ENCODE measurements at places on chromosomes 6 and 20.

DNA sequence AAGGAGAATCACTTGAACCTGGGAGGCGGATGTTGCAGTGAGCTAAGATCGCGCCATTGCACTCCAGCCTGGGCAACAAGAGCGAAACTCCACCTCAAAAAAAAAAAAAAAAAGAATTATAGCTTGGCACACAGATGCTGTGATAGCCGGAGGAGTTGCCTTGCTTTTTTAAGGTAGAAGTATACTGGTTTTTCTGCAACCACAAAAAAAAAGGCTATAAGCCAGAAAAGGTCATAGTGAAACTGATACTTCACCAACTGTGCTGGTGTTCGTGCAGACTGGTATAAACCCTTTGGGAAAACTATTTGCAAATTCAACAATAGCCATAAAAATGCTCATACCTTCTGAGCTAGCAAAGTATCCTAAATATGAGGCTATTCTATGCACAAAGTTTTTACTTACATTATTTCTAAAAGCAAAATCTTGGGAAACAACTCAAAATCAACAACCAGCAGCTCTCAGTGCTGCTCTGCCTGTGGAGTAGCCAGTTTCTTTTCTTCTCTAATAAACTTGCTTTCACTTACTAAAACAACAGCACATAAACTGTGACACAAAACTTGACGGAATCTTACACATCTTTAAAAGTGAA, 44.0 kb downstream of the B4GALT5 start:
- no peak for DNase-seq

DNA sequence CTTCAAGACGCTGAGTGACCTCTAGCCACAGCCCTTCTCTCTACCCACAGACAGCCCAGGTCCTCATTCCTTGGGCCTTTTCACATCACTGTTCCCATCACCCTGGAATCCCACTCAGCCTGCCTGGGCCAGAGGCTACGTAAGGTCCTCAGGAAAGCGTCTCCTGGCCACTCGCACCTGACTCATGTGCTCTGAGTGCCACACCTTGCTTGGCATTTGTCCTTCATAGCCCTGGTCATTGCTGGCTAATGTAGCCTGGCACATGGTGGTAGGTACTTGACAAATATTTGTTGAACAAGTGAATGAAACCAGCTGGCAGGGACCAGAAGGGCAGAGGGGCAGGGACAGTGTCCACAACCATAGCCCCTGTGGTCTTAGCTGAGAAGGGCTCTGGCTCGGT, 50.6 kb upstream of the FANCE start:
- DNase-seq, result no peak

- peak; percentile 8 for DNase-seq
Observed at GRCh38 chr6:36033935-36034334, 6.3 kb downstream of the MAPK14 start.

DNA sequence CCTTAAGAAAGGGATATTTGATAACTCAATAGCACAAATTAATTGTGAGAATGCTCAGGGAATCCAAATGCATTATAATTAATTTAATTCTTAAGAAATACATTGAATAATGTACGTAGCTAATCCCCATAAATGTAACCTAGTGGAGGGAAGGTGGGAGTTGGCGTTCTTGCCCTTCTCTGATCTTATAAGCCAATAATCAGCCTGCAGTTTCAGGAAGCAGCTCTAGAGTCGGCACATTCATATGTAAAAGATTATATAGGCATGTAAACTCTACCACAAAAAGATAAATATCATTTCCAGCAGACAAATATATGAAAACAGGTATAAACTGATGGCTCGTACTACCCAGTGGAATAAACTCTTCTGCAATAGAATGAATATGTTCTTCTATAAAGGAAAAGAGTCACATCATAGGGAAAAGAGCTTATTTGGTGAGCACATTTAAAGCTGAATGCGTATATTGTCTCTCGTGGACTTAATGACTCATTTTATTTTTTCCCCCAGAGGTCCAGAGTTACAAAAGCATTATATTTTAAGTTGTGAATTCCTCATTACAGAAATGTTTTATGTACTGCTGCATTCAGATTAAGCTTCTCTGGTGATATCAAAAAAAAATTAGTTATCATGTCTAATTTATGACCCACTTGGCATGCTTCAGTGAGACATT, 112.2 kb downstream of the TFAP2A start:
- no peak for DNase-seq

GRCh38 chr6:30793521-30794194, 49.3 kb upstream of the IER3 start:
- peak; percentile 50 for DNase-seq

- DNase-seq, result no peak
Observed at GRCh38 chr6:12017263-12017662, 5.2 kb downstream of the HIVEP1 start.

DNA sequence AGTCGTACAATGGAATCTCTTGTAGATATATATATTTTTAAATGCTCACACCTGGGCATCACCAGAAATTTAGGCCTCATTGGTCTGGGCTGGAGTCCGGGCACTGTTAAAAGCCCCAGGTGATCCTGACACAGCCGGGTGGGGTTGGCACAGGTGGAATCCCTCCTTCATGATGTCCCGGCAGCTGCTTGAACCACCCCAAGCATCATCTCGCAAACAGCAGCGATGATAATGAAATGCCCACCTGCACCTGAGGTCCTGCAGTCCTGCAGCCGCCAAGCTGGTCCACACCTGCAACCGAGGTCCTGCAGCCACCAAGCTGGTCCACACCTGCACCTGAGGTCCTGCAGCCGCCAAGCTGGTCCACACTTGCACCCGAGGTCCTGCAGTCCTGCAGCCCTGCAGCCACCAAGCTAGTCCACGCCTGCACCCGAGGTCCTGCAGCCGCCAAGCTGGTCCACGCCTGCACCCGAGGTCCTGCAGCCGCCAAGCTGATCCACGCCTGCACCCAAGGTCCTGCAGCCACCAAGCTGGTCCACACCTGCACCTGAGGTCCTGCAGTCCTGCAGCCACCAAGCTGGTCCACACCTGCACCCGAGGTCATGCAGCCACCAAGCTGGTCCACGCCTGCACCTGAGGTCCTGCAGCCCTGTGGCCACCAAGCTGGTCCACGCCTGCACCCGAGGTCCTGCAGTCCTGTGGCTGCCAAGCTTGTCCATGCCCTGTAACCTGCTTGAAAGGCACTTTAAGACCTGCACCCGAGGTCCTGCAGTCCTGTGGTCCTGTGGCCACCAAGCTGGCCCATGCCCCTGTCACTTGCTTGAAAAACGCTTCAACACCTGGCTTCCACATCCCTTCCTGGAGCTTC, 261.2 kb downstream of the DLL1 start:
- no peak for DNase-seq

- peak; percentile 98 for DNase-seq
Observed at GRCh38 chr6:135922174-135922573, 70.7 kb downstream of the PDE7B start.

GRCh38 chr6:5923840-5924239, 82.9 kb downstream of the NRN1 start:
- no peak for DNase-seq

GRCh38 chr6:150503586-150504339, 95.9 kb upstream of the PLEKHG1 start:
- no peak for DNase-seq

GRCh38 chr6:75428204-75428603, 65.4 kb downstream of the FILIP1 start:
- no peak for DNase-seq

DNA sequence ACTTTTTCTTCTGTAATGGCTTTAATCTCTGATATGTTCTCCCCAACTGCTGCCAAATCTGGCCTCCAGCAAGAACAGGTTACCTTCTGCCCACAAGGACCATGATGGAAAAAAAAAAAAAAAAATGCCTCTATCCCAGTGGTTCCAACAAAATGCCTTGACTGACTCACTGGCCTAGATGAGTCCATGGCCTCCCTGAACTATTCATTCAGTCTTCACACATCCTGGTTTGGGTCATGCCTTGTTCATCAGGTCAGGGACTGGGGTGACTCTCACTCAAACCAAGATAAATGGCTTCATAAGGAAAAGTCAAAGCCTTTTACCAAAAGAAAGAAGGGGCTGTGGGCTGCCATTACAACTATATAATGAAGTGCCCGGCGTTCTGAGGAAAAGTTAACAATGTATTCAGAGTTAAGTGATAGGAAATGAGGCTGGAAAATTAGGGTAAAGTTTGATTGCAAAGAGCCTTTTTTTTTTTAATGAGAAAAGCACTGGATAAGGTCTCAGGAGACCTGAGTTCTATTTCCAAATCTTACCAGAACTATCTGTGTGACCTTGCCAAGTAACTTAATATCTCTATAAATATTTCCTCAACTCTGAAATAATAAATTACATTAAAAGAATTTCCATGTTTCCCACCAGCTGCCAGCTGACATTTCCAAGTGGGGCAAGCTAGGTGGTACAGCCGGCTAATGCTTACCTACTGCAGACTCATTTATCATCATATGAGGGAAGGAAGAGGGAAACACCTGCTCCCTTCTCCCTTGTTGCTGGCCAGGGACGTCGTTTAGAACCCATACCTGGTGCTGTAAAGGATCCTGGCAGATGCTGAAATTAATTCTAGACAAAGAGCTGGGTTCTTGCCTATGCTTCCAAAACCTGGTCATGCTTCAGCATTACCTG, 380.0 kb upstream of the MARCKS start:
- peak; percentile 63 for DNase-seq

DNA sequence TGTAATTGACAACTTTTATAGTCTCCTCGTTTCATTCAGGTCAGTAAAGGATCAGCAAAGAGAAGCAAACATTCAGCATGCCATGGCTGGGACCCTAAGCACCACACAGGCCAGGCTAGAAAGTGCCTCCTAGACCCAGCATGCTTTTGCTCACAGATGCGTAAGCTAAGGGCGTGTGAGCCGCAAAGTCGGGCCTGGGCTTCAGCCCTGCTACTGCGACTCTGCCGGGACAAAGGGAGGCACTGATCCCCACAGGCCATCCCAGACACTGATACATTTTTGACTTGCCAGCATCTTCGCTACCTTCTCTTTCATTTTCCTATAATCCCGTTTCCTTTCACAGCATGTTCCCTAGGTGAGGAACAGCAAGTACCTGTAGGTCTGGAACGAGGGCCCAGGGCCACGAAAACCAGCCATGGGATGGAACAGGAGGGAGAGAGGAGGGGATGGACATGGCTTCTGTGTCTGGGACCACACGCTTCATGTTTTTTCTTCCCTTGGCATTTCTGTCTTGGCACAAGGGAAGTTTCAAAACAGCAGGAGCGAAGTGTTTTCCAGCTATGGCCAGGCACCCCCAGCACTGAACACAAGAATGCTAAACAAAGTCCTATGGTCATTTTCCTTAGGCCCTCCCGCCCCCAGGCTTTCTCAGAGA, 42.6 kb downstream of the IRF4 start:
- no peak for DNase-seq

GRCh38 chr20:23776067-23776771, 25.5 kb upstream of the CST1 start:
- no peak for DNase-seq

GRCh38 chr6:116444092-116444491, 17.1 kb upstream of the CALHM6 start:
- peak; percentile 57 for DNase-seq

DNA sequence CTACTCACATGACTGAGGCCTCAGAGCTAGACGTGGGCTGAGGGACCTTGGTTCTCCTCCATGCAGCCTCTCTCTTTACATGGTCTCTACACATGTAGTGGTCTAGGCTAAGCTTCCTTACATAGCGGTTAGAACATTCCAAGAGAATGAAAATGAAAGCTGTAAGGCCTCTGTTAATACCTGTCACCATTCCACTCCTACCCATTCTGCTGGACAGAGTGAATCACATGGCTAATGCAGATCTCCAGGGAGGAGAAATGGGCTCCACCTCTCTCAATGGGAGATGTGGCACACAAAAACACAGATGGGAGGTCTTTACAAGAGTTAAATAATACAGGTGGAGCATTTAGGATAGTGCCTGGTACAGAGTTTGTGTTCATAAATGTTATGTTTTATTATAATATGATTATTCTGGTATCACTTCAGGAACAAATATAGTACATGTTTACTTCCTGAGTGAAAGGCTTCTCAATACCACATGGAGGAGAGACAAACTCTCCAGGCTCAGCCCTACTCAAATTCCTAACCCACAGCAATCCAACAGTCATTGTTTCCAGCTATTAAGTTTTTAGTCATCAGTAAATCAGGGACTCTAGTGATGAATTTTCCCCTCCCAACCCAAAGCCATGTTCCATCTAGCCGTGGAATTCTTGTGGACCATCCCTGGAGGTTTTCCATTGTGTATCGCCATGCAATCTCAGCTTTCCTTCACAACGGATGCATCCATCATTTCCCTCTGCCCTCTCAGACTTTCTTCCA, 57.9 kb downstream of the ISM1 start:
- peak; percentile 4 for DNase-seq

- DNase-seq, result no peak
Observed at GRCh38 chr6:45877970-45878590, 137.6 kb downstream of the CLIC5 start.

- DNase-seq, result peak; percentile 39
Observed at GRCh38 chr20:57795342-57795697, 85.5 kb upstream of the PMEPA1 start.

All from fibroblast of skin of right biceps (primary cell).